Choroid plexus epithelial cell (primary cell): ENCODE measurements at places on chromosomes 11 and 22.

GRCh38 chr22:20205964-20206708 is 55.3 kb upstream of the CCDC188 start:
- DNase-seq: peak; percentile 82

GRCh38 chr11:57972013-57972367 is 51.7 kb upstream of the OR9Q1 start:
- DNase-seq: no peak

- DNase-seq: no peak
These were observed 15.1 kb downstream of the MYEOV start for GRCh38 chr11:69308936-69309615.

GRCh38 chr11:16902781-16903378 is 111.3 kb downstream of the PLEKHA7 start:
- no peak for DNase-seq

DNA sequence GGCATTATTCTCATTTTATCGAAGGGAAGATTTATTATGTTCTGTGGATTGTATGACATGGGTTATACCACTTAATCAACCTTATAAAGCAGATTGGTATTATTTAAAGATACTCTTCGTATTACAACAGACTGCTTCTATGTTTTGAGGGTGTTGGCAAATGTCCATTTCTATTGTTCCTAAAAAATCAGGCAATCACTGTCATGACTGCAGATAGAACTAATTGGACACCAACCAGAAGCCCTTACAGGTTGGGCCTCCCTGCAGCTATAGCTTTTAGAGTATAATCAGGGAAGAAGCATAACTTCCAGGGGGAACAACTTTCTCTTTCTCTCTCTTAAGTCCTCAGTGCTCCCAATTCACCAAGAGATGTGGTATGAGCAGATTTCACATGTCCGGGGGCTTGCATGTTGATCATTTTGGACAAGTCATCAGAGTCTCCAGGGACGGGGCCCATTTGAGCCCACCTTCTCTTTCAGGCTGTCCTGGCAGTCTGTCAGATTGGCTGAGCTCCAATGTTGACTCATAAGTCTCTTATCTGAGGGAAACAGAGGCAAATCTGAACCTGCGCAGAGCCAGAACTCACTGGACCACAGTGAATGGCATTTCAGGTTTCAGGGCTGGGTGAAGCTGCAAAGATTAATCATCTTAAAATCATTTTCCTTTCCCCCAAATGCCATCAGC is 264.0 kb upstream of the CCDC90B start:
- DNase-seq: no peak

DNA sequence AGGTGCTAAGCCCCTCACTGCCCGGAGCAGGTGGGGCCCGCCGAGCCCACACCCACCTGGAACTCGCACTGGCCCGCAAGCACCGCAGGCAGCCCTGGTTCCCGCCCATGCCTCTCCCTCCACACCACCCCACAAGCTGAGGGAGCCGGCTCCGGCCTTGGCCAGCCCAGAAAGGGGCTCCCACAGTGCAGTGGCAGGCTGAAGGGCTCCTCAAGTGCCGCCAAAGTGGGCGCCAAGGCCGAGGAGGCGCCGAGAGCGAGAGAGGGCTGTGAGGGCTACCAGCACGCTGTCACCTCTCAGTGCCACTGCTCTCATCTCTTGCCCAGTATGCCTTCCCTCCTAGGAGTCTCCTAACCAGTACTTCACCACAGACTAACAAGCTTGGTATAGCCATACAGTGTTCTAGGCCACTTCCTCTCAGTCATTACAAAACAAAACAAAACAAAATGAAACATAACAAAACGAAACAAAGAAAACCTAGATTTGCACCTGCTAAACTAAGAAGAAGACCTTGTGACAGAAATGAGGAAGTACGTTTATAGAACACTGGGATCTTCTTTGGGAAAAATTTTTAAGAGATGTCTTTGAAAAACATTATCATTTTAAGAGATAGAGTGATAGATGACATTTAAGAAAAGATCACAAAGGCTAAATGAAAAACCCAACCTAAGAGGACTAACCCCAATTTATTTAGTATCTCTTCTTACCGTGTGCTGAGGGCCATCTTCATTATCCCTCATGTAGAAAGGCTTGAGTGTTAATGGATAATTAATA is 47.7 kb upstream of the GAB2 start:
- no peak for DNase-seq

- DNase-seq: no peak
These were observed 102.9 kb upstream of the FGF3 start for GRCh38 chr11:69922015-69922595.

DNA sequence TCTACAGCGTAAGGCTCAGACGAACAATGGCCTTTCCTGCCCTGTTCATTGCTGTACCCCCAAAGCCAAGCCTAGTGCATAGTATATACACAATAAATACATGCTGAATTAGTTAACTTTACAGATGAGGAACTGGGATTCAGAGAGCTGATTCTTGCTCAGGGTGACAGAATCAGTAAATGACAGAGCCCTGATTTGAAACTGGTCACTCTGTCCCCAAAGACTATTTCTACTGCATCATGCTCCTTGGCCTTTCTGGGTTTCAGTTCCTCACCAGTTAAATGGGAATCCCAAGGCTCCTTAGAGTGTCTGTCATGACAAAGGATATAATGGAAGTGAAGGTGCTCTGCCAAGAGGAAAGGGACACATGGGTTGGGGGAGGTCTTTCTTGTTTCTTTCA is 50.5 kb upstream of the TSKU start:
- DNase-seq: no peak

GRCh38 chr11:22006901-22007300 is 186.0 kb upstream of the ANO5 start:
- no peak for DNase-seq
